ENCODE measurements at places on chromosomes 1 and 21.

DNA sequence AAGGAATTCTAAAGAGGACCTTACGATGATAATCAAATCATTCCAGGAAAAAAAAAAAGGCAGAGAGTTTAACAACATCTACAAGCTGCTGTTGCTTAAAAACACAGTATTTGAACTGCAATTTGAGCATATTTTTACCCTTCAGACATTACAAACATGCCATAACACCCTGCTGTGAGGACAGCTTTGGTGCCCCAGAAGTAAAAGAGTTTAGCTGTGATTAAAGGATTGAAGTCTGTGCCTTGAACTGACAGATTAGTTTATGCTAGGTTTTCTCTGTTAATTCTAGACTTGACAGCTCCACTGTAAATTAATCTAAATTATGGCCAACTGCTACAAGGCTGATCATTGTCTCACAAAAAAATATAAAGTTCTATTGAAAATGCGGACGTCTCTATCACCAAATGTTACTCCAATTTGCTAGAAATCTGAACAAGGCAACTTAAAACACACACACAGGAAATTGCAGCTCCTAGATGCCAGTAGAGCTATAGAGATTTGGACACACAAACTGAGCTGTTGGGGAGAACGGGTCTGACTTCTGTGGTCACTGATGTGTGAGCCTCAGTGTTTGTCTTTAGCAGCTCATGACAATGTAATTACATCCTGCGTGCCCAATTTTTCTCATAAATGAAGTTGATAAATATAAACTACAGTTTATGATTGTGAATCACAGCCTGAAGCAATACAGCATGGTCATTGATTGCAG lies 217.9 kb downstream of the NTNG1 start:
- no peak for DNase-seq
- H3K36me3 ChIP-seq: no peaks in the 10 kb centered on the region
- H3K27me3 ChIP-seq: no peaks in the 10 kb centered on the region
- H3K27ac ChIP-seq: no peak overlapping the region
- H3K4me1 ChIP-seq: no peaks in the 10 kb centered on the region
- H3K4me3 ChIP-seq: no peak overlapping the region

- H3K36me3 ChIP-seq: no peaks in the 10 kb centered on the region
- H3K4me1 ChIP-seq: no peaks in the 10 kb centered on the region
- no peaks in the 10 kb centered on the region for H3K27me3 ChIP-seq
- no peak overlapping the region for H3K4me3 ChIP-seq
- DNase-seq: no peak
Observed at GRCh38 chr1:187185389-187185788, 356.6 kb downstream of the PLA2G4A start.

- H3K4me1 ChIP-seq: peaks cover 38% of the 10 kb centered on the region
- no peaks in the 10 kb centered on the region for H3K36me3 ChIP-seq
- no peaks in the 10 kb centered on the region for H3K27me3 ChIP-seq
- peak overlapping the region; percentile 62 for H3K4me3 ChIP-seq
- DNase-seq: no peak
Observed at GRCh38 chr1:89762386-89762778, 58.5 kb upstream of the LRRC8D start.

GRCh38 chr1:24957016-24957807 lies 27.1 kb upstream of the RUNX3 start:
- H3K27ac ChIP-seq: no peak overlapping the region
- H3K27me3 ChIP-seq: no peaks in the 10 kb centered on the region
- H3K4me1 ChIP-seq: no peaks in the 10 kb centered on the region
- no peak for DNase-seq
- no peak overlapping the region for H3K4me3 ChIP-seq

DNA sequence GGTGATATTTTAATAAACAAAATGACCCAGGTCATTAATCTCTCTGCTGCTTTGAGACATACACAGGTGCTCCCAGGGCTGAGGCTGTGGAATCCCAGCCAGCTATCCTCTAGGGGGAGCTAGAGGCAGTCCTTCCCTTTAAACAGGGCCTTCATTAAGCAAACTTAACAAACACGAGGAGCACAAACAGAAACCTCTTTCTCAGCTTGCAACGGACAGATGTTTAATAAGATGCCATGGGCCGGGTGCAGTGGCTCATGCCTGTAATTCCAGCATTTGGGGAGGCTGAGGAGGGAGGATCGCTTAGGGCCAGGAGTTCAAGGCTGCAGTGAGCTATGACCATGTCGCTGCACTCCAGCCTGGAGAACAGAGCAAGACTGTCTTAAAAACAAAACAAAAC lies 106.7 kb downstream of the HIVEP3 start:
- no peak overlapping the region for H3K4me3 ChIP-seq
- DNase-seq: no peak
- H3K27me3 ChIP-seq: no peaks in the 10 kb centered on the region
- no peak overlapping the region for H3K27ac ChIP-seq

GRCh38 chr1:40782371-40782956 lies 1.1 kb upstream of the KCNQ4 start:
- peak overlapping the region; percentile 87 for H3K27ac ChIP-seq
- no peaks in the 10 kb centered on the region for H3K36me3 ChIP-seq
- no peak for DNase-seq
- peak overlapping the region; percentile 72 for H3K4me3 ChIP-seq
- peaks cover 13% of the 10 kb centered on the region for H3K4me1 ChIP-seq

DNA sequence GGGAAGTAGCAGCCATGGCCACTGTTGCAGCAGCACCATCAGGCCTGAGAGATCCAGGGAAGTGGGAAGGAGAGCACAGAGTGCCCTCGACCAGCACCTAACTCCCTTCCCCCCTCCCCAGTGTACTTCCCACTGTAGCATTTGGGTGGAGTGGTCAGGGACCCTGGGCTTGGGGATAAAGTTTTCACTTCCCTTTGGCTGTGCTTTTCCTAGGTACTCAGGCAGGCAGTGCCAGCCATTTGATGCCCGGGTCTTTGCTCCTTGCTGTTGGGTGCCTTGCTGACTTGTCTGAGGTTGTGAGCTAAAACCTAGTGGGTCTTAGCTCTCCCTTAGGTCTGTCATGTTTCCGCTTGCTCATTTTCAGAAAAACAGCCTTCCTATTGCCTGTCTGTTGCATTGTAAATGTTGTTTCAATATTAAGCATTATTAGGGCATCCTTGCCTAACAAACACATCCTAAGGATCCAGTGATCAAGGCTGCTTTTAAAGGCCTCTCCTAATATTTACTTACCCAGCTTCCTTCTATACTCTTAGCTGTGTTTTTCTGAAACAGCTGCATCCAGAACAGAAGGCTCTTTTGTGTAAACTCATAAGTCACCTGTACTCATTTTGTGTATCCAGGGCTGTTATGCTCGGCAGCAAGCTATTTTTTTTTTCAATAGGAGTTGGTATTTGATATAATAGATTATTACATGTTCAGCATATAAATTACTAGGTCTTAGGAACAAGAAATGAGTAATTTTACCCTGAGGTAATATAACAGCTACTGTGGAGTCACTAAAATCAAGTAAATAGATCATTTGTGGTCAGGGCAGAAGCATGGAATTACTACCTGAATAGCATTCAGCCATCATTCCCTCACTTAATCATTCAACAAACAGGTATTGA lies 418.6 kb upstream of the PROX1 start:
- no peaks in the 10 kb centered on the region for H3K4me1 ChIP-seq
- H3K27ac ChIP-seq: no peak overlapping the region

- H3K4me1 ChIP-seq: peaks cover 8% of the 10 kb centered on the region
- H3K27me3 ChIP-seq: no peaks in the 10 kb centered on the region
- no peak overlapping the region for H3K27ac ChIP-seq
- H3K4me3 ChIP-seq: no peak overlapping the region
- no peak for DNase-seq
Observed at GRCh38 chr1:177273141-177273540, 102.4 kb downstream of the BRINP2 start.

- no peaks in the 10 kb centered on the region for H3K4me1 ChIP-seq
- H3K4me3 ChIP-seq: no peak overlapping the region
- H3K27ac ChIP-seq: no peak overlapping the region
- DNase-seq: no peak
Observed at GRCh38 chr1:75937034-75937433, 4.8 kb upstream of the ASB17 start.

- no peak for DNase-seq
- H3K4me1 ChIP-seq: no peaks in the 10 kb centered on the region
- no peak overlapping the region for H3K4me3 ChIP-seq
- no peaks in the 10 kb centered on the region for H3K27me3 ChIP-seq
- no peak overlapping the region for H3K27ac ChIP-seq
- no peaks in the 10 kb centered on the region for H3K36me3 ChIP-seq
Observed at GRCh38 chr1:247961791-247962190, 3.2 kb upstream of the OR2AK2 start.

GRCh38 chr1:155940482-155940992 lies 901 bp upstream of the RXFP4 start:
- peak overlapping the region; percentile 83 for H3K27ac ChIP-seq
- H3K4me3 ChIP-seq: no peak overlapping the region
- DNase-seq: no peak
